ENCODE measurements at places on chromosomes 2 and 18.

- no peak for DNase-seq
Observed at GRCh38 chr18:70058916-70059315, 111.2 kb upstream of the CD226 start.

GRCh38 chr2:234254783-234255521 lies 204.4 kb downstream of the SPP2 start:
- no peak for DNase-seq

DNA sequence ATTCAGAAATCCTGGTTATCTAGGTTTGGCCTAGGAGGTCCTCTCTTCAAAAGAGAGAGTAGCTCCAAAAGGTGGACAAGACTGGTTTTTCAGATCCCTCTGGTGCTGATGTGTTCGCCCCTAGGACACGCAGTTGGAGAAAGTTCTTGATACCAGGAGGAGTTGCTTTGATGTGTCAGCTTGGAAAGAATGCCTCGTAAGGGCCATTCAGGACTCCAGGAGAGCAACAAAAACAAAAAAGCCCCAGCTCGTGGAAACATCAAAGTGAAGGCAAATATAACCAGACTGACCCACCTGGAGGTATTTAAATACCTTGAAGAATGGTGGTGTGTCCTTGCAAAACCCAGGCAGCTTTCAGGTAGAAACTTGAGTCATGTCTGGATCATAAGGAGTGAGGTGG lies 12.5 kb upstream of the LBH start:
- no peak for DNase-seq

DNA sequence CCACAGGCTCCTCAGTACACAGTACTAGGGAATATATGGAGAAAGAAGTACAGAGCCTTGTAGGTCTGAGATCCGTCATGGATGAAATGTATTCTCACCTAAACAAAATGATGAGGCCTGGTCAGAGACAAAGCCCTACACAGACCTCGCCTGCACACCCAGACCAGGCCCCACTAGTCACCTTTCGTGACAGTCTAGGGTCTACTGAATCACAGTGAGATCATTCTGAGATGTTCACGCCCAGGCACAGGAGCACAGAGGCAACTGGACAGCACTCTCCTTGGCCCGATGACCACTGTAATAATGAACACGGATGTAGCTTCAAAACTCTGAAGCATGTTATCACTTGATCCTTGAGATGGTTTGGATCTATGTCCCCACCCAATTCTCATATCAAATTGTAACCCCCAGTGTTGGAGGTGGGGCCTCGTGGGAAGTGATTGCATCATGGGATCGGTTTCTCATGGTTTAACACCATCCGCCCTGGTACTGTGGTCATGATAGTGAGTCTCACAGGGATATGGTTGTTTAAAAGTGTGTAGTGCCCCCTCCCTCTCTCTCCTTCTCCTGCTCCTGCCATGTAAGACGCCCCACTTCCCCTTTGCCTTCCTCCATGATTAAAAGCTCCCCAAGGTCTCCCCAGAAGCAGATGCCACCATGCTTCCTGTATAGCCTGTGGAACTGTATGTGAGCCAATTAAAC lies 15.1 kb downstream of the DOCK10 start:
- peak; percentile 51 for DNase-seq

DNA sequence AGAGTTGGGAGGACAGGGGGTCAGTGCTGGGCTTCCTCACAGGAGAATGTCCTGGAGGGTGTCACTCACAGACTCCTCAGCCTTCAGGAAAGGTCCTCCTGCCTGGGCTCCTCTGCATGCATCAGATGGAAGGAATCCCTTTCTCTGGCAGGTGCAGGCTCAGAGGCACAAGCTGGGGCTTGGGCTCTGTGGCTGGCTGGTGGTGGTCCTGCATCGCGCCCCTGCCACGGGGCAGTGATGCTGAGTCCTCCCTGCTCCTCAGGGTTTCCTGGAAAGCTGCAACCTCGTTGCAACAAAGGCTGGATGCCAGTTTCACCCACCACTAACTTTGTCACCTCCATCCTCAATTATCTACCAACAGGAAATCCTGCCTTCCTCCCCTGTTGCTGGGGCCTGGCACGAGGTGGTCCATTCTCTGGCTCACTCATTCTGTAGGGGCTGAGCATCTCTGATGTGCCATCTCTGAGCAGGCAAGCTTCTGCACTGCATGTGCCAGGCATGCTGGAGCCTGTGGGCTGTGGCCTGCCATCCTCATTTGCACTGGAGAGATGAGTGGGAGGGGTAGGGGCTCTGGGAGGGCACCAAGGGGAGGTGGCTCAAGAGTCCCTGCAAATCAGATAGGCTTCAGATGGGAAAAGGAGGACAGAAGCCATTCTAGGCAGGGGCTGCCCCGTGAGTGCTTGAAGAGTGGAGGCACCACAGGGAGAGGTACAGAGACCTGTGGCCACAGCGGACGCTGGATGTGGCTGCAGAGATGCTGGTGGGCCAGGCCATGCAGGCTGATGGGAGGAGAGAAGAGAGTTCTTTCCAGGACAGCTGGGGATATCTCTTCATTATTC lies 272.6 kb upstream of the HS6ST1 start:
- DNase-seq = no peak

- no peak for DNase-seq
Observed at GRCh38 chr2:8260213-8260612, 421.6 kb upstream of the ID2 start.

DNA sequence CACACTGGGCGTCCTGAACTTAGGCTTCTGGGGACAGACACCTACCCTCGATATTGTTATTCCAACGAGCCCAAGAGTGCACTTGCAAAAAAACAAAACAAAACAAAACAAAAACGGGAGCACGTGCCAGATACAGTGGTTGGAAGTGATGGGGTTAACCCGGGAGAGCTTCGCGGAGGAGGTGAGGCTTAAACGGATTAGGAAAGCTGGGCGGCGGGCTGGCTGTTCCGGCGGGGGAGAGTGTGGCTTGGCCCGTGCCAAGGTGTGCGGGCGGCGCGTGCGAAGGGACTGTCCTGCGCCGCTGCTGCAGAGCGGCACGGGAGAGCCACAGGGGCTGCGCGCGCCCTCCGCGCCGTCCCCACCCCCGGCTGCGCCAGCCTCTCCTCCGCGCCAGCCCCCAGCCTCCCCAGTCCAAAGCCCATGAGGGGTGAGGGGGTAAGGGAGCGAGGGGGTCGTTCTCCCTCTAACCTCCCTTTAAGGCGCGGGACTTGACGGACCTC lies 1.5 kb upstream of the SLC30A3 start:
- DNase-seq = no peak

GRCh38 chr18:29753379-29753778 lies 1289.2 kb downstream of the DSC3 start:
- DNase-seq = no peak

- DNase-seq = no peak
Observed at GRCh38 chr2:170222842-170223241, 44.9 kb downstream of the MYO3B start.

GRCh38 chr2:167784084-167784425 lies 463.3 kb downstream of the STK39 start:
- no peak for DNase-seq

DNA sequence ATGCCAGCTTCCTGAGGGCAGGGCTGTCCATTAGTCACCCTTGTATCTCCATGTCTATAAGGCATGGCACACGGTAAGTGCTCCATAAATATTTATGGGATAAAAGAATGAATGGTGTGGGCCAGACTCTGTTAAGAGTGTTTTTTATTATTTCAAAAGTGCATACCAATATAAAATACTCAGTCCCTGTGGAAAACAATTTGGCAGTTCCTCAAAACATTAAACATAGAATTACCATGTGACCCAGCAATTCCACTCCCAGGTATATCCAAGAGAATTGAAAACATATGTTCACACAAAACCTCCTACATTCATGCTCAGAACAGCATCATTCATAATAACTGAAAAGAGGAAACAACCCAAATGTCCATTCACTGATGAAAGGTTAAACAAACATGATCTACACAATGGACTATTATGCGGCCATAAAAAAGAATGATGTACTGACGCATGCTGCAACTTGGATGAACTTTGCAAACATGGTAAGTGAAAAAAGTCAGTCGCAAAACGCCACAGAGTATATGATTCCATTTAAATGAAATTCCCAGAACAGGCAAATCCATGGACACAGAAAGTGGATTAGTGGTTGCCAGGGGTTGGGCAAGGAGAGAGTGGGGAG lies 69.1 kb upstream of the TCF7L1 start:
- no peak for DNase-seq

- DNase-seq = peak; percentile 85
Observed at GRCh38 chr2:174341293-174341994, 6.7 kb downstream of the SP9 start.

GRCh38 chr18:56286775-56287325 lies 351.5 kb downstream of the TXNL1 start:
- DNase-seq = no peak

All from hematopoietic multipotent progenitor cell treated with erythropoietin and hydrocortisone succinate and interleukin-3 and kit ligand, for 6 days (in vitro differentiated cells).